MM.1S (cell line): ENCODE measurements at places on chromosomes 13 and 19.

DNA sequence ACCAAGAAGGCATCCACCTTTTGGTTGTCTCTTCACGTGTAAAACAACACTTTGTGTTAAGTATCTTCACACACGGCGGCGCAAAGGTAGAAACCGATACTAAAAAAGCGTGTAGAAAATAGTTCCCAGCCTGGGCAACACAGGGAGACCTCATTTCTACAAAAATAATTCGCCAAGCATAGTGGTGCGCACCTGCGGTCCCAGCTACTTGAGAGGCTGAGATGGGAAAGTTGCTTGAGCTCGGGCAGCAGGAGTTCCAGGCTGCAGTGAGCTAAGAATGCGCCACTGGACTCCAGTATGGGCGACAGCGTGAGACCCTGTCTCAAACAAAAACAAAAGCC, 573 bp upstream of the ERCC5 start:
- peak overlapping the region; percentile 96 for H3K4me3 ChIP-seq
- no peaks in the 10 kb centered on the region for H3K27me3 ChIP-seq
- peak overlapping the region; percentile 98 for H3K27ac ChIP-seq
- H3K36me3 ChIP-seq, result no peaks in the 10 kb centered on the region
- DNase-seq, result no peak
- peaks cover 6% of the 10 kb centered on the region for H3K4me1 ChIP-seq

DNA sequence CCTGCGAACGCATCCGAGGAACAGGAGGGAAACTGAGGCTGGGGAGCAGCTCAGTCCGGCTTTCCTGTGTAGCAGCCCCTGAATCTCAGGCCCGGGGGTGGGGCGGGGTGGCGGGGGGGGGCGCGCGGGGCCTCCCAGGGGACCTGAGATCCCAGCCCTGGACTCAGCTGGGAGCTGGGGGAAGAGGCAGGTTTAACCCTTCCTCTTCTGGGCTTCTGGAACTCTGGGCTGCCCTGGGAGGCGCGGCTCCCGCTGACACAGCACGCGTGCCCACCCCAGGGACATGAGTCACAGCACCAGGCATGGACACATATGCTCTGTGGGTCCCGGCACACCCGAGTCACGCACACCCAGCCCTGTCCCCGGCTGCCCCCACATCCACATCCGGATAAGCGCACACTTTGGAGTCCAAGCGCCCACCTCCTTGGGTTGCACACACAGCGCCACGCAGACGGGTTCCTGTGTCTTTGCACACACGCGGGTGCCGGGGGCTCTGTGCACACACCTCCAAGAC, 3.5 kb upstream of the CIRBP start:
- no peak overlapping the region for H3K27ac ChIP-seq
- 0 out of 2 replicates have a peak, but pooled peaks cover 4% of the 10 kb centered on the region for H3K27me3 ChIP-seq
- peak overlapping the region; percentile 73 for H3K4me3 ChIP-seq
- H3K4me1 ChIP-seq, result peaks cover 39% of the 10 kb centered on the region

DNA sequence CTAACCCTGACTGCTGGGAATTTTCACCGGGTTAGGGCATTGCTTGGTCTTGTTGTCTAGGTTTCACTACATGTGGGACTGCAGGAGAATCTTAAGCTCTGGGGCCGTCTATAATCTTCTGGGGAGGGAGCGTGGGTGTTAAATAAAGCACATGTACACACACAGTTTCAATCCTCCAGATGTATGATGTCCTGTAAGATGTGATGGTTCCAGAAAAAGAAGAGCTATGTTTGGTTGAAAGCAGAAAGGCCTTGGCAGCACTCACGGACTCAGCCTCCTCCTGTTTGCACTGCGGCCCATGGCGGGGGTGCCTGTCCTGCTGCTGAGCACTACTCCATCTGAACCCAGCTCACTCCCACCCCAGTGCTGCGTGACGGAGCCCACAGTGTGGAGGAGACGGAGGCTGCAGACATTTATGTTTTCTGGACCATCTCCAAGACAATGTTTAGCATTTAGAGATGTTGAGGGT, 343.5 kb downstream of the TEX29 start:
- no peak overlapping the region for H3K27ac ChIP-seq
- no peaks in the 10 kb centered on the region for H3K36me3 ChIP-seq
- H3K4me1 ChIP-seq, result no peaks in the 10 kb centered on the region
- no peak for DNase-seq
- no peaks in the 10 kb centered on the region for H3K27me3 ChIP-seq

DNA sequence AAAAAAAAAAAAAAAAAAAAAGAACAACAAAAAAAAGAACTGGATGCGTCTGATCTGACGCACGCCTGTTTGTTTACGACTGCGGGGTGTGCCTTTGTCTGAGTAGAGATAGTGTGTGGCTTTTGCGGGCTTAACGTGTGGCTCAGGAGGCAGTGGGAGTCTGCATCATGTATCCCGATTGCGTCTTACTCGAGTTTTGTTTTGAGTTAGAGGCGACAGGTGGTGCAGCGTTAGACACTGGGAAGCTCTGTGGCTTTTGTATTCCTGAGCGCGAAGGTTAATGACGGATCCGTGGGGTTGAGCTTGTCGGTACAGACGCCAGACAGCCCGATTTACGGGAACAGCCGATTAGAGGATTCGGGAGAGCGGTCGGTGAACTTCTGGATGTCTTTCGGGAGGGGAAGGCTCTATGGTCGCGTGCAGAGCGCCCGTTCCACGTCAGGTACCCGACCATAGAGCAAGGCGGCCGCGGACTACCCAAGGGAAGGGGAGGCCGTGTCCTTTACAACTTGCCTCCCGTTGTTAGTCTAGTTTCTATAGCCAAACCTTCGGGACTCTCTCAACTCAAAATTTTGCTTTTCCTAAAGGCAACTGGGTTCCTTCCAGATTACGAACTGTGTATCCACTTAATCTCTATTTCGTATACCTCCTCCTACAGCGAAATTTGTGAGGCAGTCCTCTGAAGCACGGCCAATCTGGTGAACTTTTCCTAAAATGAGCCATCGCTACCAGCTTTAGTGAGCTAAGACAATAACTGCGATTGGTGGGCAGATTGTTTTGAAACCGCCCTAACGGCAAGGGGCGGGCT, 926 bp upstream of the HNRNPUL1 start:
- peak; percentile 61 for DNase-seq
- H3K27ac ChIP-seq, result peak overlapping the region; percentile 98
- H3K27me3 ChIP-seq, result peaks cover 34% of the 10 kb centered on the region

- no peak overlapping the region for H3K4me3 ChIP-seq
- DNase-seq, result no peak
- H3K36me3 ChIP-seq, result no peaks in the 10 kb centered on the region
- H3K4me1 ChIP-seq, result no peaks in the 10 kb centered on the region
- no peaks in the 10 kb centered on the region for H3K27me3 ChIP-seq
These were observed 1147.1 kb upstream of the SPRY2 start for GRCh38 chr13:81488021-81488420.

DNA sequence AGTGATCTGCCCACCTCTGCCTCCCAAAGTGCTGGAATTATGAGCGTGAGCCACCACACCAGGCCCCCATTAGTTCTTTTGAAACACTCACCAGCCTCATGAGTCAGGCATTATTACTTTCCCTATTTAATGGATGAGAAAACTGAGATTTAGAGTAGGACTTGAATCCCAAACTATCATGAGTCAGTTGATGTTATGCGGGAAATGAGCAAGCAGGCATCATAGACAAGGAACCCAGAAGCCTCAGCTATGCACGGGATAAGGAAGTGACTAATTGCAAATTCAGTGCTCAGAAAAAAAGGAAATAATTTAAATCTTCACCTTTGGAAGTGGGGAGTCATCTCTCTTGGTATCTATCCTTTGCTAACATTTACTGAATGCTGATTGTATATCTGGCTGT, 217.5 kb downstream of the ABCC4 start:
- H3K4me1 ChIP-seq, result no peaks in the 10 kb centered on the region
- H3K4me3 ChIP-seq, result no peak overlapping the region
- no peaks in the 10 kb centered on the region for H3K27me3 ChIP-seq
- H3K36me3 ChIP-seq, result no peaks in the 10 kb centered on the region

GRCh38 chr19:54526972-54527371, 24.3 kb downstream of the LAIR2 start:
- no peak for DNase-seq
- H3K4me1 ChIP-seq, result 0 out of 2 replicates have a peak, but pooled peaks cover 4% of the 10 kb centered on the region
- H3K36me3 ChIP-seq, result no peaks in the 10 kb centered on the region
- H3K27me3 ChIP-seq, result peaks cover 96% of the 10 kb centered on the region
- no peak overlapping the region for H3K4me3 ChIP-seq

DNA sequence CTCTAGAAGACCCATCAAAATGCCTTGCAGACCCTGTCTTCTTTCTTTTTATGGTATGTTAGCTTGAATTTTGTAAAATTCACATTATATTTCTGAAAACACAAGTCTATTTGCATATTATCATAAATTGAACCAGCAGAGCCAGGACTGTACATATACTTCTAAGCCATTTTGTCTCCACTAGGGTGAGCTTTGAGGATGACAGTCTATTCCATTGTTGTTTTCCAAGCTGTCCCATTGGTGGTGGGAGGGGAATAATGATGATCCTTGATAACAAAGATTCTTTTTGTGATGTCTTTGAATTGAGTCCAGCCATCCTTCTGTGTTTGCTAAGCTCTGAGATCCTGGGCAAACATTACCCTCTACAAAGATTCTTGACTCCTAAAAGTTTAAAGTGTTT, 359.3 kb upstream of the PCDH20 start:
- no peak for DNase-seq
- no peaks in the 10 kb centered on the region for H3K27me3 ChIP-seq
- no peak overlapping the region for H3K4me3 ChIP-seq
- no peaks in the 10 kb centered on the region for H3K4me1 ChIP-seq
- H3K27ac ChIP-seq, result no peak overlapping the region

DNA sequence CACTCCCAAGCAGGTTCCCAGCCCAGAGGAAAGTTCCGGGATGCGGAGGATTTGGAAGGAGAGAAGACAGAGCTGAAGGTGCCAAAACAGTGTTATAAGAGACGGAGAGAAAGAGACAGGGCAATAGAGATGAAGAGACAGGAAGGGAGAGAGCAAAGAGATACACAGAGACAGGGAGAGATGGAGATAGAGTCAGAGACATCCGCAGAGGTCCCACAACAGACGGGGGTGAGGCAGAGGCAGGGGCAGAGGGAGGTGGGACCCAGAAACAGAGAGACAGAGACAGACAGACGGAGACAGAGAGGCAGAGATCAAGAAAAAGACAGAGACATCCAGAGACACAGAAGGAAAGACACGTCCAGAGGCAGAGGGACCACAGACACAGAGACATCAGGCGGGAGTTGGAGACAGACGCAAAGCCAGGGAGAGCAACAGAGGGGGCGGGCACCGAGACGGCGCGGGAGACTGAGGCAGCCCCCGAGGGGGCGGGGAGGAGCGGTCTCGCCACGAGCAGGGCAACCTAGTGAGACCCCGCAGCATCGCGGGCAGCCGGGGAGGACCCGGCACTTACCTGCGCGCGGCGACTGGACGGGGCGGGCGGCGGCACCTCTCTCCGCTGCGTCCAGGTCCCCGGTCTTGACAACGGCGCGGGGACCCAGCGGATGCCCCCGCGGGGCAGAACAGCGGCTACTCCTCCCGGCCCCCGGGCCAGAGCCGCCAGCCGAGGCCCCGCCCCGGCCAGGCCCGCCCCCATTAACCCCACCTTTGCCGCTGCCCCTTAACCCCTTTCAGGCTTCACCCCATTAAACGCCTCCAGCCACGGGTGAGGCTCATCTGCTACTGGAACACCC, at the start of gene GPR4:
Gene GPR4, minus strand, starts transcription at position 689 of the 851 bp plus-strand sequence. CDS start 10,346 bp downstream, outside the sequence.
- H3K27me3 ChIP-seq, result peaks cover 63% of the 10 kb centered on the region
- 0 out of 2 replicates have a peak, but pooled peaks cover 7% of the 10 kb centered on the region for H3K4me1 ChIP-seq
- H3K36me3 ChIP-seq, result no peaks in the 10 kb centered on the region
- no peak within 1 kb of the TSS for H3K4me3 ChIP-seq

DNA sequence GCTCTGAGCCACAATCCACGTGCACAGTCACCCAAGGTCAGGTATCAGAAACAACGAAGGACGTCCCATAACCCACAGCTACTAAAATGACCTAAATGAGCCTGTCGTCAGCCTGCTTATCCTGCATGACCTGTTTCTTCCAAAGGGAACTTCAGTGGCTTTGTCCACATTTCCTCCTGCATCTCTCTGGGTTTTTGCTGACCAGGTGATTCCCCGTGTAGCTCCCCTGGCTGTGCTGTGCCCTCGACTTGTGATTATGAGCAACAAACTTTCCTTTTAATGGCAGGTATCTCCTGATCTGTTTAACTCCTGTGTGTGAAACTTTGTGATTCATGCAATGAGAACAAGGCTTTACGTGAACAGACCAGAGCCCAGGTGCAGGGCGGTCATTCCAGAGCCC, 81.0 kb downstream of the PEG3 start:
- H3K27me3 ChIP-seq, result no peaks in the 10 kb centered on the region
- no peak overlapping the region for H3K27ac ChIP-seq
- DNase-seq, result no peak
- H3K4me3 ChIP-seq, result no peak overlapping the region

DNA sequence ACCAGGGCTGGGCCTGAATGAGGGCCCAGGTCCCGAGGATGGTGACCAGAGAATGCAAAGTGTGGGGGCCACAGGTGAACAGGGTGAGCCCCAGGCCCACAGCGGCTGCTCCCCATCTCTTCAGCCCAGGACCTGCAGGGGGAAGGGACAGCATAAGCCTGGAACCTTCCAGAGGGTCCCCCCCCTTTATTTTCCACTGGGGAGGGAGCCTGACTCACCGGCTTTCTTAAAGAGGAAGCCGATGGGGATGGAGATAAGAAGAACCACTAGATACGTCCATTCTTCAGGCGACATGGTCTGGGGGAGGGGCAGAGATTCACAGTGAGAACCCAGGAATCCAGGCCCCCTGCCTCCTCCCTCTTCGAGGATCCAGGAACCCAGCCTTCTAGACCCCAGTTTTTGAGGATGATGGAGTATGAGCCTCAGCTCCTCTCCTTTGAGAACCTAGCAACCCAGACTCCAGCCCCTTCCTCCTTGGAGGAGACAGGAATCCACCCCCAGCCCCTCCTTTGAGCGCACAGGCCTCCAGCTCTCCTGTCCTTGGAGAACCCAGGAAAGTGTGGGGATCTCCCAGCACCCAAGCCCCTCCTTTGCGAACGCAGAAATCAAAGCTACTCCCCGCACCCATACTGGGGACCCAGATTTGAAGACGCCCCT, 1.0 kb downstream of the MBOAT7 start:
- H3K36me3 ChIP-seq, result no peaks in the 10 kb centered on the region
- H3K27me3 ChIP-seq, result no peaks in the 10 kb centered on the region
- peaks cover 14% of the 10 kb centered on the region for H3K4me1 ChIP-seq
- H3K27ac ChIP-seq, result no peak overlapping the region
- DNase-seq, result no peak

- H3K4me1 ChIP-seq, result peaks cover 18% of the 10 kb centered on the region
- peaks cover 14% of the 10 kb centered on the region; the same call in 1 of the 2 replicates for H3K36me3 ChIP-seq
- no peaks in the 10 kb centered on the region for H3K27me3 ChIP-seq
- peak overlapping the region; percentile 99 for H3K4me3 ChIP-seq
- DNase-seq, result peak; percentile 68
These were observed 1.9 kb downstream of the TPM4 start for GRCh38 chr19:16077984-16078758.

DNA sequence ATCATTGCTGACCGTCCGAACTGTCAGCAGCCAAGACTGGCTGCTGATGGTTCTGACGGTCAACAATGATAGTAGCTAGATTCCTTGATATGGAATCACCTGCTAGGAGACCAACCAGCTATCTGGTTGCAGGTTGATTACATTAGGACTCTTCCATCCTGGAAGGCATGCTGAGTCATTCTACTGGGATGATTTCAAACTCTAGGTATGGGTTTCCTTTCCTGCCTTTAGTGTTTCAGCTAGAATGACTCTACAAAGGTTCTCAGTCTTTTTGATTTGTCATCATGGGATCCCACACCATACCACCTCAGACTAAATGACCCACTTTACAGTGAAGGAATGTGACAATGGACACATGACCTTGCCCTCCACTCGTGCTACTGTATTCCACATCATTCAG, 138.1 kb upstream of the KL start:
- H3K4me1 ChIP-seq, result no peaks in the 10 kb centered on the region
- no peak overlapping the region for H3K27ac ChIP-seq
- DNase-seq, result no peak
- no peaks in the 10 kb centered on the region for H3K36me3 ChIP-seq

GRCh38 chr13:73268306-73268705, 209.5 kb downstream of the KLF5 start:
- no peak overlapping the region for H3K27ac ChIP-seq
- no peaks in the 10 kb centered on the region for H3K36me3 ChIP-seq
- no peaks in the 10 kb centered on the region for H3K4me1 ChIP-seq
- no peak for DNase-seq
- no peaks in the 10 kb centered on the region for H3K27me3 ChIP-seq
